Fibroblast of skin of back (primary cell): ENCODE measurements at places on chromosomes 4 and X.

DNA sequence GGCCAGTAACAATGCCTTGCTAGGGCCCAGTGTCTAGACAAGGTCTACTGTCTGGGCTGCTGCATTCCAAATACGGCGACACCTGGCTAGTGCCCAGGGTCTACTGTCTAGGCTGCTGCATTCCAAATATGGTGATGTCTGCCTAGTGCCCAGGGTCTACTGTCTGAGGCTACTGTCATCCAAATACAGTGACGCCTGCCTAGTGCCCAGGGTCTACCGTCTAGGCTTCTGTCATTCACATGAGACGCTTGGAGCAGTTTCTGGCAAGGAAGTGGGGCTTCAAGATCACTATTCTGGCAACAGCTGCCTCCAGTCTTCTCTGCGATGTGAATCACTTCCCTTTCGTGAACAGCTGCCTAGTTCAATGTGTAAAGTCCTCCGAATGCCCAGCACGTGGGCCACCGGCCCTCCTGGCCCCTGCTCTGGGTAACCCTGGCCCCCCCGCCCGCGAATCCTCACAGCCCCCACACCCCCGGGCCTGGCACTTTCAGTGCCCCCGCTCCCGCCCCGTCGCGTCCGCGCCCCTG is 12.7 kb downstream of the ACOX3 start:
- DNase-seq: peak; percentile 49

DNA sequence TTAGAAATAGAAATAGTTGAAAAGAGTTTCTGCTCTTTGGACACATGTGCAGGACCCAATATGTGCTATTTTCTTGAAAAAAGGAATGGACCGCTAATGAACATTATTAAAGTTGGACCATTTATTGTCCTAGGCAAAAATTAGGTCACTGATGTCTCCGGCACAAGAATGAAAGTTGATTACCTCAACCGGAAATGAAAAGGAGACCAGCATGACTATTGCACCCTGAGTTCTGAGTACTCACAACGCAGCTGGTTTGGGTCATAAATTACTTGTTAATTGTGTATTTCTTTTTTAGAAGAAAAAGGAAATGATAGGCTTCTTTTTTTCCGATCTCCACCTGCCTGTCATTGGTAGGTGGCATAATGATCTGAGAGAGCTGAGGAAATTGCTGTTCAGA is 232.7 kb downstream of the ARHGAP24 start:
- DNase-seq: no peak

DNA sequence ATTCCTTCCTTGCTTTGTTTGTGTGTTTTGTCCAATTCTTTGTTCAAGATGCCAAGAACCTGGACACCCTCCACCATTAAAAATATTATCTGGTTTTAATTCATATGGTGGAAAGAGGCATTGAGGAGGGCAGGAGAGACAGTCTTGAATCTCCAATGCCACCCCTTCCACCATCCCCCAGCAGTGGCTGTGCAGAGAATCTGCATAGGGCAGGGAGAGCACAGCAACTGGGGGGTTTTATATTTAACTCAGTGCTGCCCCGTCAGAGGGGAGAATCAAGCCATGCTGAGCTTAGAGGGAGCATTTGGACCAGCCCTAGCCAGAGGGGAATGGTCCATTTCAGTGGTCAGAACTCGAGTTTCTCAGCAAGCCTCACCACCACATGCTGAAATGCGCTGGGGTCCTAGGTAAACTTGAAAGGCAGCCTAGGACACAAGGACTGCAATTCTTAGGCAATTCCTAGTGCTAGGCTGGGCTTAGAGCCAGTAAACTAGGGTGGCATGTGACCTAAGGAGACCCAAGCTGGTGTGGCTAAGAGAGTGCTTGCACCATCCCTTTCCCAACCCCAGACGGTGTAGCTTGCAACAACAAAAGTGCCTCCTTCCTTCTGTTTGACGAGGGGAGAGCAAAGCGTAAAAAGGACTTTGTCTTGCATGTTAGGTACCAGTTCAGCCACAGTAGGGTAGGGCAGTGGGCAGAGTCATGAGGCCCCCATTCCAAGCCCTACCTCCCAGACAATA is 34.2 kb downstream of the CCDC158 start:
- DNase-seq: no peak

DNA sequence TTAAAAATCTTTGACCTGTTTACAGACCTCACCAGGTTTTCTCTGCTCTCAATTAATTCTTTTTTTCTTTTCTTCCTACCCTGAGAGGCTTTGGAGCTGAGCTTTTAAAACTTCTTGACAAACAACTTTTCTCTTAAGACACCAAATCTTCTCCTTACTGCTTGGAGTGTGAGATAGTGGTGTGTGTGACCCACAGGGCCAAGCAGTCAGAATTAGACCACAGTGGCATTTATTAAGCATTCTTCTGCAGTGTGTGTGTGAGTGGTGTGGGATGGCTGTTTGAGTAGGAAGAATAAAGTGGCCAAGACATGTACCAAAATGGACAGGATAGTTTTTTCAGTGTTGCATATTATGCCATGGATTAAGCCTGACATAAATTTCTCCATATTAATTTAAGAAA is 665.1 kb downstream of the RAPGEF2 start:
- DNase-seq: peak; percentile 85

DNA sequence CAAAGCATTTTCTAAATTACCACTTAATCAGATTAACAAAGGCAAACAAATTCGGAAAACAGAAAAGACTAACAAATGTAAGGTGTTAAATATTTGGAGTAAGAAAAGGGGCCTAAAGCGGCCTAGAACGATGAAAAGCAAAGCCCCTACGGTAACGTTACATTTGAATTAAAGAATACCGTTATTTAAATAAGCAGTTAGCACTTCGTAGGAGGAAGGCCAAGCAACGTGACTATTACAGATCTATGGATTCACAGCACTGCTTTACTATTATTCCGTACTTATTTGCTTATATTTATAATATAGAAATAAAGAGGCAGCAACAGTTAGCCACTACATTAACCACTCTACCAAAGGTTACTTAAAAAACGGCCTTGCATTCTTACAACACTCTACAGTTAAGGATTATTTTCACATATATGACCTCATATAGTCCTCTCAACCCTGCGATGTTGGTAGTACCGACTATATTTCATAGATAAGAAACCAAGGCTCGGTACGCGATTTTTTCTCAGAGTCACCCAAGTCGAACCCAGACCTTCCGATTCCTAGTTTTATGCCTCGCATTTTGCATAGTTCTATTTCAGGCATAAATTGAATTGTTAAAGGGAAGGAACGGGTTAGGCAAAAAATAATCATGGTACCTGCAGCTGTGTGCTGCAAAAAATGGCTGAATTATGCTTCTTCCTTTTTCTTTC is 2.9 kb downstream of the KLHL15 start:
- no peak for DNase-seq

- DNase-seq: no peak
Measured at GRCh38 chrX:1330605-1331004, 6.0 kb upstream of the IL3RA start.

GRCh38 chr4:112377171-112377570 is 80.0 kb downstream of the ALPK1 start:
- DNase-seq: no peak

GRCh38 chrX:113473418-113473817 is 632.8 kb upstream of the AMOT start:
- no peak for DNase-seq

- DNase-seq: no peak
Measured at GRCh38 chrX:150854856-150855255, 43.6 kb downstream of the CD99L2 start.

DNA sequence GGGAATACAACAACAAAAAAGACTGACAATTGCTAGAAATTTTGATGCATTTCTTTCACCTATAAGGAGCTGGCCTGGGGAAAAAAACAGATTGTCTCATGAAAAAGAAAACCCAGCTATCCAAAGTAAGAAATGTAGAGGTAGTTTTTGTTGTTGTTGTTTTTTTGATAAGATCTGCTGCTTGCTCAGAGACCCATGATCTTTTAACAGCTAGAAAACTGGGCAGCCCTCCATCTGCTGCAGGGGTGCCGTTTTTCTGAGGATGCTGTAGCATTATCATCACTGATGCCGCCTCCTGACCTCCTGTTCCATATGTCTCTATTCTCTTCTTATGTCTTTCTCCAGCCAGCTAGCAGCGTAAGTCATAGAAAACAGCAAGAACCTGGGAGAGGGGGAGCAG is 98.3 kb downstream of the BMPR1B start:
- DNase-seq: no peak

DNA sequence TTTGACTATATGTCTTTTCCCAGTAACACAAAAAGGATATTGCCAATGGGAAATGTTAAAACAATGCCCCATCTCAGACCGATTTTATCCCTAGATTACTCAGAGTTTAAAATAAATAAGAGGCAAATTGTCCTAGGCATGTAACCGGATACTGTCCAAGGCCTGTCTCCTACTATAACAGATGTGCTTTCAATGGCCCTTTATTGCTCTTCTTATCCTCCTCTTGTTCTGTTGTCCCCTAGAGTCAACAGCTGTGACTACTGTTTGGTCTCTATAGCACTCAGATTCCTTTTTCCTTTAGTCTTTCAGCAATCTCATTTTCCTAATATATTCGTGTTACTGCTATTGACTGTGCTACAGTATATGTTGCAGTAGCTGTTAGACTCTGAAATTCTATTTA is 66.8 kb upstream of the PLS3 start:
- no peak for DNase-seq

GRCh38 chrX:100719139-100719538 is 12.8 kb downstream of the SYTL4 start:
- DNase-seq: no peak

DNA sequence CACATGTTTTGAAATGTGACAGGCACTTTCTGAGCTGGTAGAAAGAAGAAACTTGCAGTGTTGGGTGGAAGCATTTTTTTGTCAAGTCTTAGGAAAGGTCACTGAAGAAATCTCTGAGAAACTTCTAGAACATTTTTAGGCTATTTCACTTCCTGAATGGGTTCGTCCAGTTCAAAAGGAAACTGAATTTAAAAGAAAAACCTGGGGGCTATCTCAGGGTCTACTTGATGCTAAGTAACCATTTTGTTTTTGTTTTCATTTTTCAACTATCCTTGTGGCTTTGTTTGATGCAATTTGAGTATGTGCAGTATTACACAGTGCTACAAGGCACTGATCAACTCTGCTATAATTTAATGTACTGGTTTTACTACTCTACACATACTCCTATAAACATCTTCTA is 34.0 kb upstream of the AMOT start:
- no peak for DNase-seq

- DNase-seq: peak; percentile 39
Measured at GRCh38 chr4:14379183-14379582, 623.1 kb upstream of the CPEB2 start.

GRCh38 chr4:52841682-52842456 is 20.2 kb upstream of the RASL11B start:
- DNase-seq: peak; percentile 36

- DNase-seq: peak; percentile 78
Measured at GRCh38 chrX:68433155-68433980, at the start of gene OPHN1. Gene OPHN1, minus strand, starts transcription at chrX:68433495. Its CDS starts 475 bp downstream, at chrX:68433020.

- DNase-seq: peak; percentile 15
Measured at GRCh38 chr4:100907465-100908454, 389.9 kb upstream of the EMCN start.

- no peak for DNase-seq
Measured at GRCh38 chr4:150217808-150218207, 139.6 kb downstream of the DCLK2 start.

- peak; percentile 95 for DNase-seq
Measured at GRCh38 chrX:45710081-45710801, 509.6 kb upstream of the DIPK2B start.

DNA sequence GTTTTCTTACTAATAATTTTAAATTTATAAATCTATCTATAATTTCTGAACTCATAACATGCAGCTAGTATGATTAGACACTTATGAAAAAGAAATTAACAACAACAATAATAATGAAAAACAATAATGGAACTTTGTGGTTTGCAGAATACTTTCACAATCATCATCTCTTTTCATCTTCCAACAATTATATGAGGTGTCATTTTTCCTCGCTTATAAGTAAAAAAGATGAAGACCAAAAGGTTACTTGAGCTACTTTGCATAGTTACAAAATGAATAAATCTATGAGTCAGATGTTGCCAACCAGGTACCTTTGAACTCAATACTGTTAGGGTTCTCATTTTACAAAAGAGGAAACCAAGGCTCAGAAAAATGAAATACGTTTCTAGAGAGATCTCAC is 98.5 kb upstream of the ELOVL6 start:
- no peak for DNase-seq

GRCh38 chr4:181870326-181870725 is 372.9 kb upstream of the TENM3 start:
- peak; percentile 78 for DNase-seq

GRCh38 chr4:39818646-39819045 is 120.7 kb downstream of the UBE2K start:
- DNase-seq: no peak

DNA sequence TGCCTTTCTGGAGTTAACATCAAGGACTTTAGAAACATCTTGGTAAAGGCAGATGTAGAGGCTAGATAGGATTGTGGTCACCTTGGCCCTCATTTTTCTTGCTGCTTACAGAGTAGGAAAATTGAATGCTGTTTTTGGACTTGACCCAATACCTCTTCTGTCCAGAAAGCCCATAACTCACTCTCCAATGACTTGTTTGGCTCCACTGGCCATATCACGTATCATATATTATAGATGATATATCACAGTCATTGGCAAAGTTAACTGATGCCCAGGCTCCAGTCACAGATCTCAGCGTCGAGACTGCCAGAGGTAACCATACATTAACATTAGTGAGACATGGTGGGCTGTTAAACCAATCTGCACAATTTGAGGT is 88.1 kb upstream of the PLAC1 start:
- no peak for DNase-seq

- DNase-seq: no peak
Measured at GRCh38 chr4:82050796-82051195, 323.0 kb downstream of the HNRNPD start.

GRCh38 chrX:44265559-44265958 is 77.9 kb downstream of the EFHC2 start:
- DNase-seq: no peak

GRCh38 chr4:158816955-158817354 is 48.1 kb downstream of the FNIP2 start:
- DNase-seq: no peak

- DNase-seq: no peak
Measured at GRCh38 chr4:112519689-112520597, 4.0 kb upstream of the NEUROG2 start.

DNA sequence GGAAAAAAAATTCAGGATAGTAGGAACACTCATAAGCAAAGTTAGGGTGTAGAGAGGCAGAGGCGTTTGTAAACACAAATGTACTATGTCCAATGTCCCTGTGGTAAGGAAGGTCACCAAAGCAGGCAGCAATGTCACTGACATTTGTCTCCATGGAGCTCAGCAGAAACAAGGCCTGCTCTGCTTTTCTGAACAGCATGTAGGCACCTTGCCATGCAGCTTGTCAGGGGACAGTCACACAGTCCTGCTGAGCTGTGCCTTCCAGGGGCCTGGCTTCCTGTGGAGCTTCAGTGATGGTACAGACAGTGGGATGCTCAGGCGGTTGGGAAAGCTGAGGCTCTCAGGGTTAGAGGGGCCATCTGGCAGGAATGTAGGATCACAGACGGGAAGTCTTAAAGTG is 74.5 kb upstream of the HS3ST1 start:
- DNase-seq: no peak
